MV-4-11 (cell line): ENCODE measurements at places on chromosomes 1 and 21.

DNA sequence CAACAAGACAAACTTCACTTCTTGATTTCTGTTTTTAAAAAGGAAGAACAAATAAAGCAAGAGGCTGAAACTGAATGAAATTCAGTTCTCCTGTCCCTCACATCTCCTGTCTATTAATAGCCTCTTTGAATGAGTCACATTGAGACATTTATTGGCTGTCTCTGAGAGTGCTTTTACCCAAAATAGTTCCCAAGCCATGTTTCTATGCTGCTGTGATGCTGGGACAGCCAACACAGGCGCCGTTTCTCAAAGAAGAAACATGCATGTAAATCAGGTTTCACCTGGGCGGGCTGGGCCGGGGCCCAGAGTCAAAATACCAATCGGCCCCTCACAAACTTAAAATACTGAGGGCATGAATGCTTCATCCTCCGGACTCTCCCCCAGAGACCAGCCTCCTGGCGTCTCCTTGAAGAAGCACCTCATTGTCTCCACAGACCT is 105.2 kb downstream of the EDEM3 start:
- peak; percentile 86 for DNase-seq

DNA sequence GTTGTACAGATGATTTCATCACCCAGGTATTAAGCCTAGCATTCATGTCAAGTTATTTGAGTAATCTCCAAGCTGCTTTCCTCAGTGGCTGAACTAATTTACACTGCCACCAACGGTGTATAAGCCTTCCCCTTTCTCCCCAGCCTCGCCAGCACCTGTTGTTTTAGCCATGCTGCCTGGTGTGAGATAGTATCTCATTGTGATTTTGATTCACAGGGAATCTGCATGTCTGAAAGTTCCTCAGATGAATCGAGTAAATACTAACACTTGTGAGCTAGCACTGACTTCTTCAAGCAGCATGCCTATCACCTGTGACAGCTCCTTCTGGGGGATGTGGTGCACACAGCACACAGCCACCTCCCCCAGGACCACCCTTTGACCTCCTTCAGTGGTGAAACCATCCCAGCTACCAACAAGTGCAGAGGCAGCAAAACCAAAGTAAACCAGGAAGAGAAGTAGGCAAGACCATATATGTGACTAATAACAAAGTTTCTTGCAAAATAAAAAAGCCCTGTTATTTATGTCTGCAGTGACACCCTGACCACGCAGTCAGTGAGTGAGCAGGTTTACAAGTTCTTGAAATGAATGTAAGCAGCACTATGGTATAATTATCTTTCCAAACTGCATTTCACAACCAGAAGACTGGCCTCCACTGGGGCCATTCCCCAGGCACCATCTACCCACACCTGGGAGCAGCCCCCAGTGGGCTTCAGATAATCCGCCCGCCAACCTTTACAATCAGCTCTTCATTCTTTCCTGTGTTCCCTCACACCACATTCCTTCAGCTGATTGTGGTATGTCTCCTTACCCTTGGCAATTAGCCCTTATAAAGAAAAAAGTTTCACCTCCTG is 173.8 kb downstream of the ETS2 start:
- DNase-seq, result peak; percentile 93

DNA sequence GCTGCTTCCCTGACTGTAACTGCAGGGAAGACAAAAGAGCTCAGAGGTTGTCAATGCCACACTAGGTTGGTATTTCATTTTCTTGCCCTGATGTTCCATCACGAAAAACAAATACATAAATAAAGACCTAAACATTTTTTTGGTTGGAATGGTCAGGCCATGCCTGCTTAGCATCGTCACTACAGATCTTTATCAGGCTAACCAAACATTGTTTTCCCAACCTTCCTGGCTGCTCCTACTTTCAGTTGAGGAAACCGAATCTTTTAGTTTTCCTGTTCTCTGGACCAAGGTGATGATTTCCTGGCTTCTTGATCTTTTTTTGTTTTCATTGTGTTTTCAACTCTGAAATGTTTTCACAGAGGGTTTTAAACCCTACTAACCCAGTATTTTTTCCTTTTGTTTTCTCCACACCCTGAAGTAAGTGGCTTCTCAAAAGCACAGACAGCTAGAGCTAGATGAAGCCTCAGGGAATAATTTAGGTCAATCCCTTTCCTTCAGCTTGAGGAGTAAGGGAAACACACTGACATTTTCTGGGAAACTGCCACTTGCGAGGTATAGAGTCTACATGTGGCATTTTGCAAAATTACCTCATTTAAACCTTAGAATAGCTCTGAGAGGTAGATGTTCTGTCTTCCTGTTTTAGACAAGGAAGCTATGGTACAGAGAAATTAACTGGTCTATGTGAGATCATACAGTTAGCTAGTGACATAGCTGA is 67.2 kb upstream of the CNN3 start:
- no peak for DNase-seq

DNA sequence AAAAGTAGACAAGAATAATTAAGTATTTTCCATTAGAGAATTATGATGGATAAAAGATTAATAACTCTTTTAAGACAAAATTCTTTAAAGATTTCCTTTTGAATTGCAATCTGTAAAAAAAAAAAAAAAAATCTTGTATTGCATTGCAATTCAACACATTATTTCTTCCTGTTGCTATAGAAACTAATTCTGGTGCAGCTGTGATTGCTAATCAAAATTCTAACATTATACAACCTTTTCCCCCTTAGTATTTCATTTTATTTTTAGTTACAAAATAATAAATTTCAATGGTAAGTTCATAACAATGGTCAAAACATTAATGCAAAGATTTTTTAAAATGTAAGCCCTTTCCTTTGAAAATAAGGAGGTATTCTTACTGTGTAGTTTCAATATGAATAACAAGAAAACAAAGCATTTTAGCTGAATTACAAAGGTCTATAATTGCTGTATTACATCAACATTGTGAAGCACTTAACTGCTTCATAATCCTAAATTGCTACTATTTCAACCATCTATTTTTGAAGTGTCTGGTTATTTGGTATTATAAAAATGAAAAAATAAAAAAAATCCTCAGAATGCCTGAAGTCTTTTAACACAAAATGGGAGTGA is 135.0 kb downstream of the SYT14 start:
- DNase-seq, result no peak

- no peak for DNase-seq
Observed at GRCh38 chr1:2174348-2175054, 20.1 kb downstream of the FAAP20 start.

DNA sequence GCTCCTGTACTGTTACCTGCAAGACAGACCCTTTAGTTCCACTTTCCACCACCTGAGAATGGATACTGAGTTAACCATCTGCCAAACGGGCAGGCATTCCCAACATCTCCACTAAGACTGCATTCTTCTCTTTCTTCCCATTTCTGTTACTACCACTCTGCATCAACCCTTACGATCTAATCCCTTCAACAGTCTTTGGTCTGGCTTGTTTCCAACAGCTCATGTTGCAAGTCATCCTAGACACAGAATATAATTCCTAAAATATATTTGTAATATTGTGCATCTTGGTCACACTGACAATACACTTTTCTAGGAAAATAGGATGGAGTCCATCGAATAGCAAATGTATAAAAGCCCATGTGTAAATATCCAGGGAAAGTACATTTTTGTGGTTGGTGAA is 166.7 kb downstream of the SIPA1L2 start:
- peak; percentile 21 for DNase-seq

DNA sequence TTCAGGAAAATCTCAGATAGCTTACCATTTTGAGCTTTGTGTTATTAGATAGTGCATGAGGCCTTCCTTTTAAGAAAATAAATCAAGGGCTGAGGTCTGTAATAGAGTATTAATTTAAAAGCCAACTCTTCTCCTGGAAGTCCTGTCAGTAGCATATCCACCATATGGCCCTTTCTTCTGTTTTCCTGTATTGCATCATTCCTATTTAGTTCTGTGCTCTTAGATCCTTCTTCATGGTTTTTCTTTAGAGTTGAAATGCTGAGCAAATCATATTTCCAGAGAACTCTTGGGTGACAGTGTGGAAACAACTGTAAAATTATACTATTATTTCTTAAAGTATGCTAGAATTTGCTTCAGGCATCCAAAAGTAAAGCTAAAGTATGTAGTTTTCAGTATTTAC is 91.7 kb downstream of the TTC3 start:
- peak; percentile 63 for DNase-seq

DNA sequence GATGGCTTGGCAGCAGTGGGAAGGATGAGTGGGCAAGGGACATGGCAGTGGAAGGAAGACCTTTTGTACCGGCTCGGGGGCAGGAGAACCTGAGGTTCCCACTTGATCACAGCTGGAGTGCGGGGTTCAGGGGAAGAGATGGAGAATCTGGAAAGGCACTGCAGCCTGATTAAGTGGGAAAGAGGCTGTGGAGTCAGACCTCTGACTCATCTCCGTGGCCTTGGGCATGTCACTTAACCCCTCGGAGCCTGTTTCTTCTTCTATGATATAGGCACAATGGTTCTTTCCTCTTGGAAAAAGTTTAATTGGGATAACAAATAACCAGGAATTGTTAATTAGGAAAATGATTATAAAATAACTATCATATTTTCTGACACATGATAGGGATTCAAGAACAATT is 13.1 kb upstream of the TMEM61 start:
- DNase-seq, result no peak

DNA sequence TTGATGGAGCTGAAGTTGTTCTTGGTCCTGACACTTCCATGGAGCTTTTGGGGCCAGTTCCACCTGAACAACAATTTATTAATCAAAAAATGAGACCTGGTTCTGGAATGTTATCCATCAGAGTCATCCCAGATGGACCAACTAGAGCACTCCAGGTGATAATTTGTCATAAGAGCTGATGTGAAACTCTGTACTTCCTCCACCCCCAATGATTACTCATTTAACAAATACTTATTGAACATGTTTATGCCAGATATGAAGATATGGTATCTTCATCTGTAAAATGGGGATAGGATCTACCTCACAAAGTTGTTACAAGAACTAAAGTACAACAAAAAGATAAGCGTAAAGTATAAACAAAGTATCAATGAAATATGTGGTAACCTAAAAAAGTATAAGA is 153.2 kb downstream of the VPS13D start:
- DNase-seq, result no peak

DNA sequence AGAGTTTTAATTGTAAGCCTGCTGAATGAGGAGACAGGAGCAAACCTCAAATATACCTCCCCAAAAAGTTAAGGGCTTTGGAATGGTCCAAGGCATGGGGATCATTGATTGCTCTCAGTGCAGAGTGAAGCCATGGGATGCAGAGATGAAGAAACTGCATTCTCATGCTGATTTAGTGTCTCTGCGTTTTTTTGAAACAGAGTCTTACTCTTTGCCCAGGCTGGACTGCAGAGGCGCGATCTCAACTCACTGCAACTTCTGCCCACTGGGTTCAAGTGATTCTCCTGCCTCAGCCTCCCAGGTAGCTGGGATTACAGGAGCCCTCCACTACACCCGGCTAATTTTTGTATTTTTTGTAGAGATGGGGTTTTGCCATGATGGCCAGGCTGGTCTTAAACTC is 99.3 kb upstream of the ETV3 start:
- no peak for DNase-seq

DNA sequence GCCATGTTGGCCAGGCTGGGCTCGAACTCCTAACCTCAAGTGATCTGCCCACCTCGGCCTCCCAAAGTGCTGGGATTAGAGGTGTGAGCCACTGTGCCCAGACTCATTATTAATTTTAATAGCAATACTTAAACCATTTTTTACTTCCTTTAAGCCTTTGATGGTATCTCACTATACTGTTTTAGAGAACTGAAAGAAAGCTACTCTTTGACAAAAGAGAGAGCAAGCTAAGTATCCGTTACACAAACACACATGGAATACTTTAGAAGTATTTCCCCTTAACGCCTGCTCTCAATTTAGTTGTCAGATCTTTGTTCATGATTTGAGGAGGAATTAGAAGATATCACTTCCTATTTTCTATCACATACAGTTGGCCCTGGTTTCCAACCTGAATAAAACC is 189.4 kb downstream of the COP1 start:
- peak; percentile 88 for DNase-seq

- peak; percentile 43 for DNase-seq
Observed at GRCh38 chr1:224753491-224753890, 137.4 kb downstream of the CNIH3 start.

- no peak for DNase-seq
Observed at GRCh38 chr1:61904354-61904753, 162.1 kb downstream of the PATJ start.

- DNase-seq, result peak; percentile 40
Observed at GRCh38 chr21:33230545-33231324, 997 bp downstream of the IFNAR2 start.

DNA sequence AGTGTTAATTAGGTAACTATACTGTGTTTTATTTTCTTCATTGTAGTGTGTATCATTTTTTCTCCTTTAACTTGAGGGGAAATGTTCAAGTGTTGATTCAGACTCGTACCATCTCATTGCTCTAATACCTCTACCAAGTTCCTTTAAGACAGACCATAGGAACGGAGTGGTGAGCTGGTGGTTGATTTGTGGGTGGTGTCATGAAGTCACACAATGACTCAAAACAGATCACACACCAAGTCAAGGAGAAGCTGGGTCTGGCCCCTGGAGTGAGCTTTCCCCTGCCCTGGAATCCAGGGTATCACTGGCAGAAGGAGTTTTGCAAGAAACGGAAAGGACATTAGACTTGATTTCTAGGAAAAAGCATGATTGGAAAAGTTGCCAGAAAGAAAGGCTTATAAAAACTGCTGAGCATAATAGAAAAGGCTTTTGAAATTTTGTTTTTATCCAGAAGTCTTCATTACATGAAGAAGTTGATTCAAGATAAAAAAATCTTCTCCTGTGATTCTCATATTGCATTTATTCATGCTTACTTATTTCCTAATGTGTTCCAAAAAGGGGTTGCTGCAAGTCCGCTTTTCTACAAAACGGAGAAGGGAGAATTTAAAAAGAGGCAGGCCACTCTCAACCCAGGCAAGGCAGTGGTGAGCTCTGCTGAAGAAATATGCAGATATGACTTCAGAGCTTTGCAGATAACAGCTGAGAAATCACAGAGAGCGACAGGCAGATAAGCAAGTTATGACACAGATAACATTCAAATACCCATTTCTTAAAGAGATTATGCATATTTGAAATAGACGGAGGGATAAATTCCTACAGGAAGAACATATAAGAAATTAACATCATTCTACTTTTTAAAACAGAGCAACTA is 79.7 kb downstream of the TBX19 start:
- peak; percentile 17 for DNase-seq

DNA sequence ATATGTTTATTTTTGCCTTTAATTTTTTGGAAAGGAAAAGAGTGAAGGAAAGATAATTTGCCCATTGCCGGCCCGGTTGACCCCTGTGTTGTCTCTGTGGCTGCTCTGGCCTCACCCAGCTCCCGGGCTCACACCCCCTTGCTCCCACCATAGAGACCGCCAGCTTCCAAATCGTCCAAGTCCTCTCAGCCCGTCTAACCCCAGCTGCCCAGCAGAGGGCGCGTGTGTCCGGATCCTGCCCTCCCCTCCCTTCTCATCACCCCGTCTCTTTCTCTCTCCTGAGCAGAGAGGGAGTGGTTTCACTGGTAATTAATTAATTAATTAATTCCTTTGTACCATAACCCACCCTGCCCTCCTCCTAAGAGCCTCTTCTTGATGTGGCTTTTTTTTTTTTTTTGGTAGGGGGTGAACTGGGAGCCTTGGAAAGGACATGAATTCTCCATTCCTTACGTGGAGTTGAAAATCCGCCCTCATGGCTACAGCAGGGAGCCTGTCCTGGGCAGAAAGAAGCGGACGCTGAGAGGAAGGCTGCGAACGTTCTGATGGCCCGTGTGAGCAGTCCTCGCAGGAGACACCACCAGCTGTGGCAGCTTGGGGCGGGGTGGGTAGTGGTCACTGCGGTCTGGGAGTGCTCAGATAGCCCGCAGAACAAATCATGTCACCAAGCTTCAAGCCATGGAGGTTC is 45.9 kb downstream of the KIAA0040 start:
- peak; percentile 28 for DNase-seq

- DNase-seq, result no peak
Observed at GRCh38 chr1:194586302-194586701, 1399.9 kb upstream of the B3GALT2 start.

- DNase-seq, result no peak
Observed at GRCh38 chr1:184116287-184116686, 64.8 kb downstream of the TSEN15 start.
